Astrocyte (in vitro differentiated cells and primary cell): ENCODE measurements at places on chromosomes 3 and 15.
A peak's percentile ranks its signal among the peaks of the same experiment; 100 is the strongest.

DNA sequence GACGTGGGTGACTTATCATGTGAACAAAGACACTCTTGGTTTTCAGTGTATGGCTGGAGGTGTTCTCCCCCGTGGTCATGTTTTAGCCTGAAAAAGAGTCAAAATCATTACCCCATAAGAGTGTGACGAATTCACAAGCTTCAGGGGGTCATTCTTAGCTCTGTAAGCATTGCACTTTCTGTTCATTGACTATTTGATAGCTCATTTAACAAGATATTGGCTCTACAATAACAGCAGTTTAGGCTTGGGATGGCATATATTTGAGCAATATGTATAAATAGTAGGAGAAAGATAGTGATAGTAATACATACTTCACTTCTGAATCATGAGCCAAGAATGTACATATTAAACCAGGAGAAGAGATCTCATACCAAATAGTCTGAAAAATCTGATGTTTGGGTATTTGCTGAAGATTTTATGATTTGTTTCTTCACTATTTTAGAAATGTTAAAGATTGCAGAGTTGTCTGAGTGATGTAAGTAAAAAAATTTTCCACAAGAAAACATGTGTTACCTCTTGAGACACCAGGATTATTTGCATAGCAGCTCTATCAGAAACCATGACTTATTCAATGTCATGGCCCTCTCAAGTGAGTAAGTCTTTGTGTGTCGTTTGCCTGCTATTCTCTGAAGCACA, 996.0 kb downstream of the OTOL1 start:
- peak; percentile 83 for DNase-seq

- no peak for DNase-seq
Observed at GRCh38 chr15:66169023-66169422, 84.5 kb downstream of the MEGF11 start.

GRCh38 chr15:78681281-78682003, 40.4 kb upstream of the CHRNB4 start:
- no peak for DNase-seq

DNA sequence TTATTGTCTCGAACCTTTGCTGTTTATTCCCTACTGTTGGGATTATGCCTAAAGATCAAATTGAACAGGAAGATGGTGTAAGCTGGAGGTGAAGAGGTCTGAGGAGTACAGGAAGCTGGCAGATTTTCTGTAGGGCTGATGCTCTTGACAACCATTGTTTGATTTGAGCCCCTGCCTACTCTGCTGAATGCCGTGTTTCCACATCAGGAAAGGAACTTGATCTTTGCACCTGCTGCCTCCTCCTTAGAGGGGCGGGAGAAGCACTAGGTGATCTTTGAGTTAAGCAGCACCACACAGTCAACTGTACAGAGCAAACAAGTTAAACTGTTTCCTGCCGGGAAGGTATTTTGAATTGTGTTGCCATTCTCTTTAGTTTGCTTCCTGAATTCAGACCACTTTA, 364.6 kb upstream of the EPHA6 start:
- DNase-seq = no peak

DNA sequence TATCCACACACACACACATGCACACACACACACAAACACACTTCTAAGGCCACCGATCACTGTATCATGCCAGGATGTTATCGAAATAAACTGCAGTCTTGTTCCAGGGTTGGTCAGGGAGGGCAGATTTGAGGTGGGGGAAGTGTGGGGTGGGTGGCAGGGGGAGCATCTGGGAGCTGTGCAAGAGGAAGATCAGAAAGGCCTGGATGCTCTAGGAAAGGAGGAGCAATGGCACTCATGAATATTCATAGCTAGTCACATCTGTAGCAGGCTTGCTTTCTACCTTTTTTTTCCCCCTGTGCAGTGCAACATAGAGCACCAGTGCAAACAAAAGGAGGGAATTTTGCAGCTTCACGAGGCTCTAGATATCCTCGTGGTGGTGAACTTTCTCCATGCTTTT, 84.9 kb downstream of the MEIS2 start:
- no peak for DNase-seq

DNA sequence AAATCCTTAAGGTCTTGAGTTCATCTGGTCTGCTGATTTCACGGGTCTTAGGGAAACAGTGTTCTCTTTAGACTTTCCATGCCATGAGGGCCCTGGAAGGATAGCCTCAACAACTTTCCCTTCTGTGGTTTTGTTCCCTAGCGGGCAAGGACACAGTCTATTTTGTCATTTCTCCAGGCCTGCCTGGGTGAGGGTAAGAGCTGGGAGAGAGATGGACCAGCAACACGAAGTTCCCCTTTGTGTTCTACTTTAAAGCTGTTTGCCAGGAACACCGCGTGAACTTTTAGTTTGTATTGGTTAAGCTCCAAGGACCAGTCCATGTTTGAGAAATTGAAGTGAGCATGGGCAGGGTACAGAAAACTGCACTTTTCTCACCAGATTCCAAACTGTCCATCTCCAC, 20.9 kb downstream of the ST3GAL6 start:
- DNase-seq = no peak

DNA sequence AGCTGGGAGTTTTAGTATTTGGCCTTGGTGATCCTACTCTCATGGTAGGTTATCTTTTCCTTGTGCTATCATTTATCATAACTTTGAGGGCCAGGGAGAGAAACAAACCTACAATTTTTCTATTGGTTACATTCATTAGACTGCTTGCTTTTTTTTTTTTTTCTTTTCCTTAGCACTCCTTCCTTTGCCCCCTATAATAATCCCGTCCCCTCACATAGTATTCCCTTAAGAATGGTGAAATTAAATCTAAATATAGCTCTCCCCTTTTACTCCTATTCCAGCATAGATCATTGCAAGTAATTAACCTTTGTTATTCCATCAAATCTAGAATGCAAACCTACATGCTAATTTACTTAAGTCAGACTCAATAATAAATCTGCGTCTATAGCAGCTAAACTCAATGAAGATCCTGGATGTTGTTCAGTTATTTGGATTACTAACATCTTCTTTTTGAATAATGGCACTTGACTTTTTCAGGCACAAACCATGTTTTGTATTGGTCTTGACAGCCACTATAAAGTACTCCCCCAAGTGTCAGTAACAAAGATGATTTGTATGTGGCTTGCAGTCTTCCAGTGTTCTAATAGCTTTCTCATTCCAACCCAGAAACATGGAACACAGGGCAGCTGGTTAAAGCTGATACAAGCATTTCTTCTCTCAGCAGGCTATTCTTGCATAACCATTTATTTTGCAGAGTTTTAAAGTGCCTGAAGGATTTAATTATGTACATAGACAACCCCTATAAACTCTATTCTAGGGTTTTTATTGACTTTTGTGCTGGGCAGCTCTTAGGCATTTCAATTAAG, 420.6 kb downstream of the MECOM start:
- DNase-seq = peak; percentile 25

DNA sequence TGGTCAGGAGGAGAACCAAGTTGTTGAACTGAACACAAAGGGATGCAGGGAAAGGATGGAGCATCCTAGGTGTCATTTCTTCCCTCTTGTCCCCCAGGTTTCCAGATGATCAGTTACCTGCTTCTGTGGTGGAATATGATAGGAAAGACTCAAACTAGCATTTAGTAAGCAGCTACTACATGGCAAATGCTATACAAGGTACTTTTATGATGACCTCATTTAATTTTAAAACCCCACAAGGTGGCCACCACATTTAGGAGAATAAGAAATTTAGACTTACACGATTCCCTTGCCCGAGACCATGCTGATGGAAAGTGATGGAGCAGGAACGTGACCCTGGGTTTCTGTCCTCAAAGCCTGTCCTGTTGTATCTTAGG, 40.9 kb downstream of the CCR4 start:
- no peak for DNase-seq

DNA sequence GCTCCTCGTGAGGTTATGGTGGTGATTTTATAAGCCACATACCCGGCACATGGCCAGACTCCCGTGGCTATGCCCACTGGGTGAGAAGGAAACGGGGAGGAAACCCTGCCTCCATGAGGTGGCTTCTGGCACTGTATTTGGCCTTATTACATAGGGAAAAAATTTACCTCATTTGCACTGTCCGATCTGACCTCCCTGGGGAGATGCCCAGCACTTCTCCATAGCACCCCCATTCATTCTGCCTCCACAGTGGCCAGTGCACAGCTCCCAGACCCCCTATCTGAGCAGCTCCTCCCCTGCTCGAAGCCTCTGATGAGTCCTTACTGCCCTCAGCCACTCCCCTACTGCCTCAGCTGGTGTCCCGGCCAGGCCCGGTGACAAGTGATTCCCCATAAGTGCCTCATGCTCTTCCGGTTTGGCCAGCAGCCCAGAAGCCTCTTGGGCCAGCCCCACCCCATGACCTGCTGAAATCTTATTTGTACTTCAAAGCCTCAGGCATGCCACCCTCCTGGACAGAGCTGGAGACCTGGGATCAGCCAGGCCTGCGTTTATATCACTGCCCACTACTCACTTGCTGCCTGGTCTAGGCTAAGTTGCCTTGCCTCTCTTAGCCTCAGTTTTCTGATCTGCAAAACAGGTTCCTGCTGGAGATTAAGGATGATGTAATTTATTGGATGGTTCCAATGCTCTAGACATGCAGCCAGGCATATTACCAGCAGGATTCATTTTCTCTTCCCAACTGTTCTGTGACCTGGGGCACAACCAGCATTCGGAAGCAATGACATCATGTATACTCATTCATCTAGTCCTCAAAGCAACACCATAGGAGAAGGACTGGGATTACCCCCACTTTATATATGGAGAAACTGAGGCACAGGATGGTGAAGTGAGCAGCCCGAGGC, 30.6 kb upstream of the SLC6A6 start:
- DNase-seq = peak; percentile 46

- DNase-seq = no peak
Observed at GRCh38 chr3:19901337-19901736, 32.7 kb downstream of the EFHB start.
